Stimulated activated CD4-positive, alpha-beta T cell treated with anti-CD3 and anti-CD28 coated beads, Interleukin-1b, Interleukin-23, amount 100 ng/mL, for 1 hour (primary cell): ENCODE measurements at places on chromosomes 2 and 18.

GRCh38 chr2:28350196-28350595, 42.5 kb upstream of the FOSL2 start:
- no peak for DNase-seq

GRCh38 chr18:77650799-77651385, 401.2 kb downstream of the GALR1 start:
- DNase-seq: peak; percentile 33

- DNase-seq: no peak
These were observed 54.9 kb upstream of the HS6ST1 start for GRCh38 chr2:128373451-128374000.

DNA sequence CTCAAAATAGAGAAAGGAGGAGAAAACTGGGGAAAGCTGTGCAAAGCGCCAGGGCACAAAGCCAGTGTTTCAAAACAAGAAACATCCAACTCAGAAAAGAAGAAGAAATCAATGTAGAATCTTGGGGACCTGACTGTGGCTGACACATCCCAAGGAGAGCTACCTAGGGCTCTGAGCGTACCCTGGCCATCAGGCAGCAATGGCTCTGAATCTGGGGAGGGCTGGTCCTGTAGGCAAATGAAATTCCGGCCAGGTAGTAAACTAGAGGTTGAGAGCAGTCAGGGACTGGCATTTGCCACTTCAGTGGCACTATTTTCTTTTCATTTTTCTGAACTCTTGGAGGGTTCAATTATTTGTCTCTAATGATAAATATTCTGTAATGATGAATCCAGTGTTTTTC, 525.8 kb downstream of the STK39 start:
- no peak for DNase-seq

GRCh38 chr2:24809316-24810007, 16.2 kb downstream of the CENPO start:
- DNase-seq: no peak

DNA sequence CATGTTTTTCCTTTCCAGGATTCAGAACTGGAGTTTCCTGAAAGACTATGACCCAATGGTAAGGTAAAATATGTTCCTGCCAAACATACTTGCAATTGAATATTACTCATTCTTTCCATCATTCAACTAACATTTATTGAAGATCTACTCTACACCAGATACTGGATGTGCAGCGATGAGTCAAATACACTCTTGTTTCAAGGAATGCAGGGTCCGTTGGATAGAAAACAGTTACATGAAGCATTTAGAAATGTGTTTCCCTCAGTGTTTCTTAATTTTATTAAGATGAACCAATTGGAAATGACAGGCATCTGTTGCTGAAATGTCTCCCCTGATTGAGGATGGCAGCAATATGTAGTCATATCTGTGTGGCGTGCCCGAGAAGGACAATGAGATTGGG, 14.8 kb upstream of the SLC66A3 start:
- no peak for DNase-seq

- DNase-seq: no peak
These were observed 407.5 kb downstream of the RNF144A start for GRCh38 chr2:7324706-7325105.

DNA sequence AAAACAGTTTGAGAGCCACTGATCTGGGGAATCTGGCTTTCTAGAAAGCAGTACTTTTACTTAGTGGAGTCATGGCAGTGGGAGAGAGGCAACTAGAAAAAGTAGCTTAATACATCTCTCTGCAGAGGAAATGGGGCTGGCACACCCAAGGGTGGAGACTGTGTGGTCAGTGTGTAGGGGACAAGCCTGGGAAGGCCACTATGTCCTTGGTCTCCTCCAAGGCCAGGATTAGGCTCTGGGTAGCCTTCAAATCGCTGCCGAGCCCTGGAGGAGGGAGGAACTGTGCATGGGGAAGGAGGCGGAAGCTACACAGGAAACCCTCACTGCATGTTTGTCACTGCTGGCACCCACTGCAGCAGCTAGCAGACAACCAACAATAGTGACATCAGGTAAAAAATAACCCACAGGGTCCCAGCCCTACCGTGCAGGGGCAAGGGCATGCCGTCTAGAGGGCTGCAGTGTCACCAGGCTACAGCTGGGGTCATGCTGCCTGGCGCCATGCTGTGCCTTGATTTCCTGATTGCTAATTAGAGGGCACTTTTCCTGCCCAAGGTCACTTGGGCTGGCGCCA, 34.8 kb downstream of the LBH start:
- DNase-seq: no peak

- no peak for DNase-seq
These were observed 534.3 kb downstream of the ADCYAP1 start for GRCh38 chr18:1438967-1439366.

DNA sequence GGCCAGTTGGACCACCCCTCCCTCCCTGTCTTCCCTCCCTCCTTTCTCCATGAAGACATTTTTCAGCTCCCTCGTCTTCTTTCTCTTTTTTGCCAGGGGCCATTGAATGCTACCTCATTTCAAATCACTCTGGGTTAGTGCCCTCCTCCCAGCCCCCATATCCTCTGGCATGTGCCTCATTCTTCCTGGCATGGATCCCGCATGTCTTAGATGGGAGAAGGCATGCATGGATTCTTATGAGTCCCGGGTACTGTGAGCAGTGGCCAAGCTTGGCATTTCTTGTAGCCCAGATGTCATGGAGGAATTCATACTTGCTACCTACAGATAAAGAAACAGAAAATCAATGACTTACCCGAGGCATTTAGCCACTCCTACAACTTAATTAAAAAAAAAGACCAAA, 9.0 kb upstream of the HAAO start:
- DNase-seq: no peak

DNA sequence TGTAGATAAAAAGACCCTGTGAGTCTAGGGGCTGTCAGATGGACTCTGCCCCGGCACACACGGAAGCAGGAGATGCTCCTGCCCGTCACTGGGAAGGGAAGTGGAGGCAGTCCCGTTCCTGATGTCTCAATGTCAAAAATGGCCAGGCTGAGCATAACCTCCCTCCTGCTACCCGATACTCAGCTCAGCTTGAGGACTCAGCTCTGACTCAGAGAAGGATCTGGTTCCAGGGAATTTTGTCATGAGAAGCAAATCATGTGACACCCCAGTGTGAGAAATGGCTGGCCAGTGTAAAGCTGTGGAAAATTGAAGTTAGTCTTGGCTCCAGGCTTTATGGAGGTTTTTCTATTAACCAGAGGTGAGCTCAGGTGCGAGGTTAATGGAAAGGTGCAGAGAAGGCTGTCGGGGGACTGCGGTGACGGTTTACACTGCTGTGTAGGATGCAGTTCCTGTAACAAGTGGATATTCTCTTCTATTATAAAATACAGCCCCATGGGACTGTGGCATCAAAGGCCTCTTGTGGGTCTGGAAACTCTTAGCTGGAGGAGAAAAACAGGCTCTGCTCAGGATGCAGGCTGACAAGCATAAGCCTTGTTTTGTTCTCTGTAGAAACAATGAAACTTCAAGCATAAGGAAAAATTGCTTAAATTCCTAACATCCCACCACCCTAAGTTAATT, 24.7 kb upstream of the AGAP1 start:
- DNase-seq: no peak

DNA sequence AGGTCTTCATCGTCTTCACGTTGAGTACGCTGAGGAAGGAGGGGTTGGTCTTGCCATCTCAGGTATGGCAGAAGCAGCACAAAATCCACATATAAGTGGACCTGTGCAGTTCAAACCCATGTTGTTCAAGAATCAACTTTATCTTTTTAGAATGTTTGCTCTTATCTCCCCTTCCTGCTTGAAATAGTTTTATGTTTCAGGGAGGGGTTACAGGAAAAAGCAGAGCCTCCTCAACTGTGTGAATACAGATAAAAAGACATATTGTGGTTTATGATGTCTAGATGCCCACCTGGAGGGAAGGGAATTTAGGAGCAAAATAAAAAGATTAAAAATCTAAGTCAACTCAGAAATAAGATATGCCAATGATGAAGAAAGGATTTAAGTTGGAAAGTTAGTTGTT, 75.9 kb downstream of the VRK2 start:
- DNase-seq: no peak

GRCh38 chr2:53028746-53029423, 738.7 kb upstream of the CHAC2 start:
- no peak for DNase-seq

- DNase-seq: no peak
These were observed 1523.7 kb upstream of the ACVR2A start for GRCh38 chr2:146321175-146321574.

DNA sequence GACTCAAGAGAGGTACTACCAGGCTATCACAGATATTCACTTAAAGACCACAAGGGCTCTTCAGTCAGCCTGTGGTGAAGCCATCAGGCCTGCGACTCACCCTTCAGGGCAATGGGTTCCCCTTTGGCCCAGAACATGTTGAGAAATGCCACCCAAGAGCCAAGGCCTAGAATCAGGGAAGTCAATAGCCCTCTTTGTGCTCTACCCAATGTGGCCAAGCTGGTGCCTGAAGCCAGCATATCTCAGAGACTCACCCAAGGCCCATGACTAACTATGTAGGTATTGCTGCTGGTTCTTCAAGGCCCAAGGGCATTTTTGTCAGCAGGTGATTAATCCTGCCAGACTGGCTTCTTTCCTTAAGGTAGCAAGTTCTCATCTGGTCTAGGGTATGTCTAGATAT, 338.9 kb upstream of the SETBP1 start:
- no peak for DNase-seq

- DNase-seq: no peak
These were observed 472 bp upstream of the PLEKHM3 start for GRCh38 chr2:208025814-208026184.

DNA sequence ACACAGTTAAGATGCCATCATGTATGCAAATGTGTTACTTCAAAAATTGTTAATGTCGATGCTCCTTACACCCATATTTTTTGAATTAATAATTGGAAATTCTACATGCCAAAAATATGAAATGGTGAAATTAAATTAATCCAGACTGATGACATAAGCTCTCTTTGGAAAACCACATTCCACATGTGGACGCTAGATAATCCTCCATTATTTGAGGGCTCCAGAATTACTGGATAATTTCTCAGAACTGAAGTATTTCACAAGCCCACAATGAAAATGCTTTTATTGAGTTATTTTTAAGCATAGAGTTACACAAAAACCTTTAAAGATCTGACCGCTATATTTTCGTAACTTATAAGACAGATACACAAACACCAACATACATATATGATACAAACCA, 47.8 kb downstream of the FARSB start:
- DNase-seq: no peak

DNA sequence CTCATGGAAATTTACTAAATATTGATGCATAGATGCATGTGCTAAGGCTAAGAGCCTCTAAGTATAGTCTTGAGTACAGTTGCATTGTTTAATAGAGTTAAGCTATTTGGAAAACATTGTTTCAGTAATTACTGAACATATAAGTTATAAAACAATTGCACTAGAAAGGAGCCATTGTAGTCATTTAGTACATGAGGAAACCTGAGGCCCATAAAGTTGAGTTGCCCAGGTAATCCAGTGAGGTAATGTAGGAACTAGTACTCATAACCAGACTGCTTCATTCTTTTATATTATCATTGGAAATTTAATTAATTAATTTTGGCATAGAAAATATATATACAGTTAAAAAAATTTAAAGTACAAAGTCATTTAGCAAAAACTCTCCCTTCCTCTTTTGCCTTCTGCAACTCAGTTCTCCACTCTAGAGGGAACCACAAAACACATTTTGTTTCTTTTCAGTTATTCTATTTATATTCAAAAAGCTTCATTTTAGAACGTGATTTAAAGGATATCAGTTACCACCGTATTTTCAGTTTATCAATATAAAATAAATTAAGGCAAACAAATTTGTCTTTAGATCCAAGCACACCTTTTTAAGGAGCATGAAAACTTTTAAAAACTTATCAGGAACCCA, 27.8 kb upstream of the TBR1 start:
- no peak for DNase-seq

DNA sequence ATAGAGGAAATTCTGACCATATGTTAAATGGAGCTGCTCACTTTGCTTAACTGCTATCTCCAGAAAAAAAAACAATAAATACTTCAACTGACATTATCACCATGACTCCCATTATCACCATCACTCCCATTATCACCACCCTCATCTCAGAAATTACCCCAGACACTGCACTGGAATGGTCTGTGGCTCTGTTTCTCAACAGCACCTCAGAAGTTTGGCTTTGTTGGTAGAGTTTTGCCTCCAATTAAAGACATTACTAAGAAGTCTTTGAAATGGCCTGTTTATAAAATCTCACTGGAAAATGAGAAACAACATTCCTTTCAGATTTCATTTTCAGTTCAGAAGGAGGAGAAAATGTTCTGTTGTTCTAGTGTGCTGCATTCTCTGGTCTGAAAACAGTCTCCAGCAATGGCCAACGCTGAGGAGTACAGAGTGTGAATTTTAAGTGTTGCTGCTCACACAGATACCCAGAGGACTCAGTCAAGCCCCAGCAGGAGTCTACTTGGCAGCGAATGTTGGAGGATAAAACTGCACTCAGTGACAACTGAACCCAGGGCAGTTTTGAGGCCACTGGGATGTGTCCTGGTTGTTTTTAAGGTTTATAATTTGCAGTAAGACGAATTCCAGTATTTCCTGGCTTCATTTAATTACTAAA, 364.5 kb upstream of the CDH2 start:
- DNase-seq: no peak

GRCh38 chr2:9330612-9331270, 92.6 kb downstream of the ITGB1BP1 start:
- DNase-seq: no peak

- DNase-seq: no peak
These were observed 10.3 kb upstream of the PAPOLG start for GRCh38 chr2:60745761-60746160.

- no peak for DNase-seq
These were observed 625.5 kb downstream of the ARHGAP15 start for GRCh38 chr2:143754742-143755141.

GRCh38 chr2:73985308-73986084, 786 bp downstream of the TET3 start:
- no peak for DNase-seq

GRCh38 chr18:4232656-4233055, 222.5 kb downstream of the DLGAP1 start:
- no peak for DNase-seq

DNA sequence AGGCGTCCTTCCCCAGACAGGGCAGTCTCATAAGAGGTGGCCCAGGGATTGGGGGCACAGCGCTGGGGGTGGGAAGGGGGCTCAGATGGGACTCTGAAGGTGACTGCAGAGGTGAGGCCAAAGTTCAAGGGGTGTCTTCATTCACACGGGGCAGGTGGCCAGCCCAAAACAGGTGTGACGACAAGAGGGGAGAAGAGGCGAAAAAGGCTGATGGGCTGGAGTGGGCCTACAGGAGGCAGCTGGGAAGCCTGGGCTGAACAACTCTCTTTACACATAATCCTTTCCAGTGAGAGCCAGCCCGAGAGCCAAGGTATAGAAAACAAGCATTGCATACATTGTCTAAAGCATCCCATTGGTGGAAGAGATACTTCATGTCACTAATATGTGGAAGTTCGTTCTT, 130.9 kb upstream of the ASB18 start:
- DNase-seq: no peak

DNA sequence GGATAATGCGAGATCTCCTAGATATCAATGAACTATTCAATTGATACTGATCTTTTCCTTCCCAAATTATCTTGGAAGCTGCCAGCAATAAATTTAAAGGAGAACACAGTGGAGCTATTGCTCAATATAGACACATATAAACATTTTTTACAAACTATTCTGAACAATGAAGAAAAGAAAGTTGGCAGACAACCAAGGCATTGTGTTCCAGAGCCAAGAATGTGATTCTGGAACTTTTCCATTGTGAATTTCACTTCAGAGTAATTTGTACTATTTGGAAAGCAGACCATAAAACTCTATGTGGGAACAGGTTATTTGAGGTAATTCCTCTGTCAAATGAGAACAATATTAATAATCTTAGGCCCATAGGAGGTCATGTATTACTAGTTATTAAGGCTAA, 588.2 kb downstream of the IRS1 start:
- no peak for DNase-seq

- no peak for DNase-seq
These were observed 117.9 kb upstream of the OSR1 start for GRCh38 chr2:19476327-19476726.
